Activated effector memory CD4-positive, alpha-beta T cell treated with Interleukin-2 at 50 U/mL for 16 hours (primary cell): ENCODE measurements at places on chromosomes 5 and 9.

DNA sequence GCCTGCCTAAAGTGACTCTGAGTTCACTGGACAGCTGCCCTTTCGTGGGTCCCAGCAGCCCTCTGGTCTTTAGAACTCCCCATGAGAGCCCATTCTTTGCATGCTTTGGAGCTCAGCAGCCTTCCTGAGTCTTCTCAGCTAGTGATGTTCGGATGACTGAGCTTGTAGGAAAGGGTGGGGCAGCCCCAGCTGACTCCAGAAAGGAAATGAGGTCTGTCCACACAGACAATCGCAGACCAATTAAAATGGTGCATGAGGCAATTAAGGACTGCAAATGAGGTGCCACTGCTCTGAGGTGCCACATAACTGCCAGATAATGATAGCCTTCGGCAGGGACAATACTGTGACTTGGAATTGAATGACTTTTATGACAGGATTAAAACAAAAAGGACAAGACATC lies 25.4 kb upstream of the TOMM5 start:
- DNase-seq: no peak

DNA sequence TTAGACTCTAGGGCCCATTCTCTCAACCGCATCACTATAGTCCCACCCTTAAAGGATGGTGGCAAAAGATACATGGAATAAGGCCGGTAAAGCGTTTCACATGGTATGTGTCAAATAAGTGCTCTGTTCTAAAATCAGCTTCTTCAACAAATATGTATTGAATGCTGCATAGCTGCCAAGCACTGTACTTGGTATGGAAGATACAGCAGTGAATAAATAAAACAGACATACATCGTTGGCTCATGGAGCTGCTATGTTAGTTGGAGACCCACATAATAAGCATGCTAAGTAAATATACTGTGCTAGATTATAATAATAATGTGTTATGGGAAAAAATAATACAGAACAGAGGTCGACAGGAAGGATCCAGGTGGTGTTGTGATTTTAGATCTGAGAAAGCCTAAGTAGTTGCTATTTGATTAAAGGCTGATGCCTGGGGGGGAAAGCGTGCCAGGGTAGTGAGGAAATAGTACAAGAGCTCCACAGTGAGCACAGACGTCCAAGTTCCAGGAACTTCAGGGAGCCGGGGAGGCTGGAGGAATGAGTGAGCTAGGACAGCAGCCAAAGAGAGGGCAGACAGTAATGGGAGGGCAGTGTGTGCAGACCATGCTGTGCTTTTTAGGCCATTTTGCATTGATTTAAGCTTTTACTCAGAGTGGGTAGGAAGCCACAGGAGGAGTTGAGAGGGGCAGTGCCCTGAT lies 93.7 kb downstream of the JAKMIP2 start:
- DNase-seq: no peak

- DNase-seq: no peak
Observed at GRCh38 chr5:155530046-155530445, 516.5 kb downstream of the KIF4B start.

DNA sequence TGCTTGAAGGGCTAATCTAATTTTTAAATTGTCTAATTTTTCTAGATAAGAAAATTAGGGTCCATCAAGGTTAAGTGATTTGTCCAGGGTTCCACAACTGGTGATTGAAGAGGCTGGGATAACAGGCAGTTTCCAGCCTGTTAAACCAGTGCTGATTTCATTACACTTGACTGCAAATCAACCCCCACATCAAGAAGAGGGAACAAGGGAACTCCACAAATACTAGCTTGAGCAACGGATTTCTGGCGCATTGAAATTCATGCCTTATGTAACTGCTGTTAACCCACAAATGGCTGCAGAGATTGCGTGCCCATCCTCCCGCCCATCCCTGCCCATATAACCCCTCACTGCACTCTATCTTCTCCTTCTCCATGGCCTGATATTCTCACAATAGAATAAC lies 10.0 kb downstream of the PLPPR1 start:
- DNase-seq: no peak

- no peak for DNase-seq
Observed at GRCh38 chr5:139924294-139925215, 118.5 kb downstream of the NRG2 start.

- no peak for DNase-seq
Observed at GRCh38 chr9:117084221-117084620, 330.6 kb downstream of the ASTN2 start.

- no peak for DNase-seq
Observed at GRCh38 chr5:150278046-150278730, 11.4 kb downstream of the CAMK2A start.

DNA sequence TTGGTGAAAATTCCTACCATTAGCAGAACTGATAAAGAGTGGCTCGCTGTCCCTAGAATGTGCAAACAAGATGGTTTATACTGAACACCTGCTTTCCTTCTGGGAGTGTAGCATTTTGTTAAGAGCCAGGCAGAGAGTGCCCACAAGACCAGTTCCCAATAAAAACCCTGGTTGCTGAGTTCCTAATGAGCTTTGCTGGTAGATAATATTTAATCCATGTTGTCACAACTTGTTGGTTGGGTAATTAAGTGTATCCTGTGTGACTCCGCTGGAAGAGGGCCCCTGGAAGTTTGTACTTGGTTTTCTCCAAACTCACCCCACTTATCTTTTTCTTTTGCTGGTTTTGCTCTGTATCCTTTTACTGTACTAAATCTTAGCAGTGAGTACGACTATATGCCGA lies 39.5 kb upstream of the GOLGA1 start:
- no peak for DNase-seq

GRCh38 chr5:40991168-40991980 lies 79.8 kb downstream of the MROH2B start:
- DNase-seq: no peak

- DNase-seq: peak; percentile 55
Observed at GRCh38 chr9:126611592-126612325, 2.0 kb upstream of the LMX1B start.

DNA sequence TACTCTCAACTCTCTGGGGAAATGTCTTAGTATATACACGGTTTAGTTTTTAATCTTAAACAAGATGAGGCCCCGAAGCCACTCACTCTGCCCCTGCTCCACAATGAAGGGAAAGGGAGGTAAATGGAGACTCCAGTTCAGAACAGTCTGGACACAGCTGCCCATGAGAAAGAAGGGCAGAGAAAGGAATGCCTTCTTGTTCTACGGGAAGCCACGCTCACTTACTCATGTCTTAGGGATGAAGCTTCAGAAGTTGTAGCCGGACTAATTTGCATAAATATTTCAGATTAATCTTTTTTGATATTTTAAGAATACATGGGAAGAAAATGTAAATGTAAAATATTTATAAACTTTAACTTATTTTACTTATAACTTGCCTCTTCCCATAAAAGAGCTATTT lies 94.0 kb downstream of the COL23A1 start:
- no peak for DNase-seq

GRCh38 chr9:76911971-76912370 lies 6.1 kb upstream of the PRUNE2 start:
- DNase-seq: no peak

DNA sequence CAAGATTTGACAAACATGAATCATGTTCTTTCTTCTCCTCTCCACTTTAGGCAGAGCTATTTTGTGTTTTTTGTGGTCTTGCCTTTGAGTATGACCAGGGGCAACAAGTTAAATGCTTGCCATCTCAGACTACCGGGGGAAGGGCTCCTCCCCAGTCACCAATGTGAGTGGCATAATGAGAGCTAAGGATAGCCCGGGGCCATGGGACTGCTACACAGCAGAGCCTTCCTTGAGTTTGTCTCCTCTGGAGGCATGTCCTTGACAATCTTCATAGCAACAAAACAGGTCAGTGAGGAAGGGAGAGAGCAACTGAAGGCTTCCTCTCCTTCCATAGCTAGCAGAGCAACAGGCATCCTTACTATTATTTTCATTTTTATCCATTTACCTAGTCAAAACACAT lies 299.3 kb downstream of the ENC1 start:
- DNase-seq: no peak

GRCh38 chr5:148458036-148458888 lies 74.5 kb downstream of the FBXO38 start:
- no peak for DNase-seq

DNA sequence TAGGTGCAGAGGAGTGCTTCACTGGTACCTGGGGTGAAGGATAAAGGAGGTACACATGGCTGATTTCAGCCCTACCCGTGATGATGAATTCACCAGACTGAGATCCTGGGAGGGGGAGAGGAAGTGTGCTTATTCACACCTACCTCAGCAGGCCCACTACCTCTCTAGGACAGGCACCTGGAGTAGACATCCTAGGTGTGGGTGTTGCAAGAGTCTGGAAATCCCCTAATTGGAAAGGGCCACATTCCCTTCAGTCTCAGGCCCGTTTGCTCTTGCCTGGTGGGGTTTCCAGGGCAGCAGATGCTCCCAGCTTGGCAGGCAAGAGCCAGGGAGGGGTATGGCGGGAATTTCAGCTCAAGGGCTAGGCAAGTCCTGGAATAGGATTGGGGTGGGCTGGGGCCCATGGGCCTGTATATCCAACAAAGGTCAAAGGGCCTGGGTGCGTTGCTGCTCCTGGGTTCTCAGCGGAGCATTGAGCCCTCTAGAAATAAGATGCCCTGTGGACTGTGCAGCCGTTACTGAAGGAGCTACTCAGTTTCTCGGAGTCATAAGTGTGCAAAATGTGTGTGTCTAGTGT lies 5.8 kb upstream of the CCL21 start:
- DNase-seq: no peak

DNA sequence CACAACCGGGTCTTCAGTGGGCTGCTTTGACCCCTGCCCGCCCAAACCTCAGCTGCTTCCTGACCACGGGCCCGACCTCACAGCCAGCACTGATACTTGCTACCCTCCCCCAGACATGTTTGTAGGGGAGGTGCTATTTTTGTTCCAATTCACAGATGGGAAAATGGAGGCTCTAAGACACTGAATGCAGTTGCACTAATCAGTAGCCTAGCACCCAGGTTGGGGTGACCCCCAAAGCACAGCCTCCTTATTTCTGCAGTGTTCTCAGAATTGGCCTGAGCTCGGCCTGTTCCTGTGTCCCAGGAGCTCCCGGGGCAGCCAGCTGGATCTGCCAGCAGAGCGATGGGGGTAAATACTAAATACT lies 22.6 kb downstream of the LAMC3 start:
- no peak for DNase-seq

- DNase-seq: no peak
Observed at GRCh38 chr5:131222731-131223130, 41.1 kb upstream of the CDC42SE2 start.

- DNase-seq: peak; percentile 20
Observed at GRCh38 chr5:180605554-180606214, 14.4 kb upstream of the SCGB3A1 start.

DNA sequence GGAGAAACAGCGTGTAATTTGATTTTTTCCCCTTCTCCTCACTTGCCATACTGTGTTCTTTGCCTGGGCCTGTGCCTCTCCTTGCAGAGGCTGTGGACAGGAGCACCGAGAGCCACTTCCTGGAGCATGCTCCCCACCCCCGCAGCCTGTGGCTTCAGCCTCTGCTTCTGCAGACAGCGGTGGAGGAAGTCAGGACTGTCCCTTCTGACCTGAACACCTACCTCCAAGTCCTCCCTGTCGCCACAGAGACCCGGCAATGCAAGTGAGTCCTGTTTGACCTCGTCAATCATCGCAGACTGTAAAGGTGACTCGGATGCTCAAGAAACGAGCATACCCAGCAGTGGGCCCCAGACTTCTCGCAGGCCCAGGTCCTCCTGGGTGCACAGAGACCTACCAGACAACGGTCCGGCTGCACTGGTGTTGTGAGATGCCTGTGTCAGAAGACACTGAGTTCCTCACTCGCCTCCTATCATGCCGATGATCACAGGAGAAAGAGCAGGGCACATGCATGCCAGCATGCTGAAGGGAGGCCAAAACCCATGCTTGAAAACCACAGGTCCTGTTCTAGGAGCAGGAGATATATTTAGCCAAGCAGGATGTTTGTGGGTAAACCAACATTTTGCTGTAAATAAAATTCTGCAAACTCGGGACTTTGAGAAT lies 198.8 kb downstream of the AUH start:
- no peak for DNase-seq

GRCh38 chr9:1876891-1877496 lies 138.2 kb upstream of the SMARCA2 start:
- no peak for DNase-seq

DNA sequence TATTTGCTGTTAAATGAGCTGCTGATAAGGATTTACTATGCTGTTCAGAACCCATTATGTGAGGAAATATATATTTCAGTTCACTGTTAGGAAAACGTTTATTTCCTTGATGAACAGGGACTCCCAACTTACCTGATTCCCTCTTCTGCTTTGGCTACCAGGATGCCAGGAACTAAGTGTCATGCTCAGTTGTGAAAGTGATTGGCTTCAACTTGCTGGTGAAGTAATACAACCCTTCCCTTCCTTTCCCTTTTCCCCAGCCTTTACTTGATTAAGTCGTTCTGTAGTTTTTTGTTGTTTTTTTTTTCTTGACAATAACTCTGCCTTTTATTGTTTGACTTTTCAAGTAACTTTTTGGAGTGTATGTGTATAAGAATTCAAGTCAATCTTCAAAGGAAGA lies 309.3 kb downstream of the DOCK8 start:
- DNase-seq: no peak

GRCh38 chr5:179697993-179698934 lies 503 bp upstream of the CANX start:
- DNase-seq: peak; percentile 99

GRCh38 chr9:81968026-81968425 lies 20.5 kb upstream of the SPATA31D1 start:
- no peak for DNase-seq

- no peak for DNase-seq
Observed at GRCh38 chr5:129977810-129978209, 73.5 kb downstream of the CHSY3 start.

DNA sequence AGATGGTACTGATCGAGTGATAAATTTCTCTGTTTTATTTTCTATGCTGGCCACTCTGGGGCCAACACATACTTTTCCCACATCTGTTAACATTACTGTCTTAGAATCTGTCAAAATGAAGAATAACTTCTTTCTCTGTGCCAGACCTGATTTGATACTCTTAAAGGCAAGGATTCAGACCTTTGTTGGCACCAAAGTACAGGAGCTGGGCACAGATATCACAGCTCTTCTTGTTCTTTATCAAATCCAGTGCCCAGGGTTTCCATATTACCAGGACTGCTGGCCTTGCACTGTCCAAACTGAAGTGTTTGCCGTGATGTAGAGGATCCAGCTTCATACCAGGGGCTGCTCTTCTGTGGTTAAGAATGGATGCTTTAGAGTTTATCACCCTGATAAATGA lies 20.9 kb downstream of the ZNF474 start:
- DNase-seq: no peak

DNA sequence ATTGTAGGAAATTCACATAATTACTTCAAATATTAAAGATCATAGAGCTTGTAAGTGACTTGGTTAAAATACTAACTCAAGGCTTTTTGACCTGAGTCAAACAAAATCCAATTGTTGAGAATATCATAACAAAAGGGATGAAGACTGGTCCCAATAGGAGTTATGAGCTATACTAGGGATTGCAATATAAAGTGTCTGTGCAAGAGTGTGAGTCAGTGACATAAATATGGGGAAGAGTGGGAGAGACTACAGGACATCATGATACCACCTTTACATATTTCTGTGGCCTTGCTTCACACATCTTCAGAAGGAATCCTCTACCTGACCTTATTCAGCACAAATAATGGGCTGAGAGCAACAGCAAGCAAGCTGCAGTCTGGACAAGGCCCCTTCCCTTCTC lies 180.9 kb upstream of the SLC24A2 start:
- no peak for DNase-seq

GRCh38 chr9:10242255-10242654 lies 370.5 kb downstream of the PTPRD start:
- no peak for DNase-seq

- no peak for DNase-seq
Observed at GRCh38 chr5:140596321-140596741, 31.7 kb downstream of the SLC35A4 start.

- no peak for DNase-seq
Observed at GRCh38 chr5:125408448-125409233, 662.2 kb upstream of the ZNF608 start.
